ENCODE measurements at places on chromosomes 6 and 20.

- DNase-seq = peak; percentile 16
Observed at GRCh38 chr6:92468066-92468465, 951.3 kb downstream of the EPHA7 start.

DNA sequence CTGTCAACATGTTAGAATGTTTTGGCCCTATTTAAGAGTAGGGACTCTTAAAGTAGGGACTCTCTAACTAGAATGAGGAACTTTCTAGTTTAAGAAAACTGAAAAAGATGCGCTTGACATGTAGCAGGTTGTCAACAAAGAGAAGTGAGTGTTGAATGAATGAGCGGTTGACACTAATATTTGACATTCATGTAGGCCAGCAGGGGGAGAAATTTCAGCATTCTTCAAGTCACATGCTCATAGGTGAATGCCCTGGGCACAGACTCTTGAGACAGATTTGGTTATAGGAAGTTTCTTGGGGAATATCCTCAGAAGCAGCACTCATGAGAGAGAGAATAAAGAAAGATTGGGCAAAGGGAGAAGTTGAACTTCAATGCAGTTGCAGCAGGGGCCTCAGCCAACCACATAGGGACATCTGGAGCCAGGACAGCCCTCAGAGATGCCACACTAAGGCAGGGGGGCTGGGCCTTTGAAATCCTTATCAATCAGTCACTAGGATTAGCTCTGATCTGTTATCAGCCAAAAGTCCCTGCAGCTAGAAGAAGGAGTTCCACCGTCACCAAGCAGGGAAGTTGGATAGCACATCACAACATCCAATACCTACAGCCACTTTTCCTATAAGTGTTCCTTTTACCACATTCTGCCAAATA is 145.1 kb upstream of the FKBP1C start:
- no peak for DNase-seq

GRCh38 chr6:25219216-25219916 is 59.8 kb upstream of the CARMIL1 start:
- no peak for DNase-seq

- no peak for DNase-seq
Observed at GRCh38 chr20:17518339-17519052, 12.7 kb downstream of the BFSP1 start.

GRCh38 chr6:120260636-120261035 is 911.1 kb upstream of the MAN1A1 start:
- no peak for DNase-seq

- no peak for DNase-seq
Observed at GRCh38 chr6:27428966-27429365, 40.4 kb downstream of the ZNF391 start.

DNA sequence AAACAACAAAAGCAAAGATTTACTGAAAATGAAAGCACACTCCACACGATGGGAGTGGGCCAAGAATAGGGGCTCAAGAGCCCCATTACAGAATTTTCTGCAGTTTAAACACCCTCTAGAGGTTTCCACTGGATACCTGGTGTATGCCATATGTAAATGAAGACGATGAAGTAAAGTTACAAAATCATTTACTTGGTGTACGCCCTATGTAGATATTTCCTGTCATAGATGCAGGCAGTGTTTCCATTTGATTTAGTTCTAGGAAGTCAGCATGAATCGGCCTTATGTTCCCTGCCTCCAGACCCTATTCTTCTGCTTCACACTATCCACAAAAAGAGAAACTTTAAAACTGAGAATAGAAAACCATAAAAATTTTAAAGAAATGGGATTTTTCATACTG is 404.4 kb upstream of the GJE1 start:
- no peak for DNase-seq

DNA sequence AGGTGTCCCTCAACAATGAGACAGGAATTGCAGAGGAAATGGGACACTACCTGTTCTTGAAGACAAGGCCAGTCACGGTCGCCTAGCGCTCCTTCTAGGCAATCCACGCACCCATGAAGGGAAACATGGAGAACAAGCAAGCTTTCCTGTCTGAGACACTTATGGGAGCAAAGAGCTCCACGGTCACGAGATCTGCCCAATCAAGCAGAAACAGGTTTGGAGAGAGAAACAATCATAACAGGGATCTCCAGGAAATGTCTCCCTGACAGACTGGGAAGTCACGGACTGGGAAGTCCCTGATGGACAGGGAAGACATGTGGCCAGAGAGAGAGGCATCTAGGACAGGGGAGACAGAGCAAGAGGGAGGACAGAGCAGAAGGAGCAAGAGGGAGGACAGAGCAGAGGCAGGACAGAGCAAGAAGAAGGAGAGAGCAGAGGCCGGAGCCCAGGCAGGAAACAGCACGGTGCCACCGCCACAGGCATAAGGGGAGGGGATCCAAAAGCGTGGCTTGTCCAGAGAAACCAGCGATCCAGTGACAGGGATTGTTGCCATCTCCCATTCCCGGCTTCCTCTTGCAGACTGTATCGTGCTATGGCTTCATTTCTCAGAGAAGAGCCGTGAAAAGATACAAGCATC is 167.8 kb upstream of the ZNF337 start:
- DNase-seq = no peak

- DNase-seq = peak; percentile 84
Observed at GRCh38 chr20:50724851-50725723, 6.3 kb upstream of the PARD6B start.

GRCh38 chr6:89134723-89135122 is 11.1 kb upstream of the PM20D2 start:
- no peak for DNase-seq

DNA sequence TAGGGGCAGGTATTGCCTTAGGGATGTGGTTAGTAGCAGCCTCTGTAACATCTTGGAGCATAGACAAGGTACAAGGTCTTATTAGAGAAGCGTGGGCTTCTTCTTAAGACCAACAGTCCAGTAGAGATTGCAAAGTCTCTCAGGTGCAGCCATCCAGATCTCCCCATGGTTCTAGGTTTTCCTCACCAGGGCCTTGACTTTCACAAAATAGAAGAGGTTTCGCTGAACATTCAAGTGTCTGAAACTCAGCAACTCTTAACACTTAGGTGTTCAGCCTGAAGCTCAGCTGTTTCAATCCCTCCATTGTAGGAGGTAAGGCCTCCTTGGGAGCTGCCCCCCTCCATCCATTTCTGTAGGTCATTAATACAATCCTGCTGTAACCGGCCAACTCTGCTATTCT is 44.4 kb downstream of the GOPC start:
- DNase-seq = peak; percentile 24

DNA sequence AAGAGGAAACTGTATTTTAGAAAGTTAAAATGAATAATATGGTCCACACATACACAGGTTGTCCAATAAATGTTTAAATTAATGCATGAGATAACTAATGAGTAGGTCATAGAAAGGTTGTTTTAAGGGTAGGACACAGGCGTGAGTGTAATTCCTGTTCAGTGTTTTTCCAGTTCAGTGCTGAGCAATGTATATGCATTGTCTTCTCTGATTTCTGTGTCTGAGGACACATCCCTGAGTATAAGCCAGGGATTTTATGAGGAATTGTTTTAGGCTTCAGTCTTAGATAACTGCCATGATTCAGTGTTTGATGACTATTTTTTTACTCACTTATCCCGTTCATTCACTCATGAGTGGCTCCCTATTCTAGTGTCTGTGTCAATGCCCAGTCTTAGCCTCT is 298.5 kb upstream of the TBX18 start:
- no peak for DNase-seq

DNA sequence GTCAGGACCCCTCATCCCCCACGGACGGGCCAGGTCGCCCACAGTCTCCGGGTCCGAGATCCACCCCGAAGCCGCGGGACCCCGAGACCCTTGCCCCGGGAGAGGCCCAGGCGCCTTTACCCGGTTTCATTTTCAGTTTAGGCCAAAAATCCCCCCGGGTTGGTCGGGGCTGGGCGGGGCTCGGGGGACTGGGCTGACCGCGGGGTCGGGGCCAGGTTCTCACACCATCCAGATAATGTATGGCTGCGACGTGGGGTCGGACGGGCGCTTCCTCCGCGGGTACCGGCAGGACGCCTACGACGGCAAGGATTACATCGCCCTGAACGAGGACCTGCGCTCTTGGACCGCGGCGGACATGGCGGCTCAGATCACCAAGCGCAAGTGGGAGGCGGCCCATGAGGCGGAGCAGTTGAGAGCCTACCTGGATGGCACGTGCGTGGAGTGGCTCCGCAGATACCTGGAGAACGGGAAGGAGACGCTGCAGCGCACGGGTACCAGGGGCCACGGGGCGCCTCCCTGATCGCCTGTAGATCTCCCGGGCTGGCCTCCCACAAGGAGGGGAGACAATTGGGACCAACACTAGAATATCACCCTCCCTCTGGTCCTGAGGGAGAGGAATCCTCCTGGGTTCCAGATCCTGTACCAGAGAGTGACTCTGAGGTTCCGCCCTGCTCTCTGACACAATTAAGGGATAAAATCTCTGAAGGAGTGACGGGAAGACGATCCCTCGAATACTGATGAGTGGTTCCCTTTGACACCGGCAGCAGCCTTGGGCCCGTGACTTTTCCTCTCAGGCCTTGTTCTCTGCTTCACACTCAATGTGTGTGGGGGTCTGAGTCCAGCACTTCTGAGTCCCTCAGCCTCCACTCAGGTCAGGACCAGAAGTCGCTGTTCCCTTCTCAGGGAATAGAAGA is 978 bp downstream of the HLA-A start:
- DNase-seq = no peak

GRCh38 chr6:16251706-16252105 is 13.3 kb downstream of the GMPR start:
- no peak for DNase-seq

DNA sequence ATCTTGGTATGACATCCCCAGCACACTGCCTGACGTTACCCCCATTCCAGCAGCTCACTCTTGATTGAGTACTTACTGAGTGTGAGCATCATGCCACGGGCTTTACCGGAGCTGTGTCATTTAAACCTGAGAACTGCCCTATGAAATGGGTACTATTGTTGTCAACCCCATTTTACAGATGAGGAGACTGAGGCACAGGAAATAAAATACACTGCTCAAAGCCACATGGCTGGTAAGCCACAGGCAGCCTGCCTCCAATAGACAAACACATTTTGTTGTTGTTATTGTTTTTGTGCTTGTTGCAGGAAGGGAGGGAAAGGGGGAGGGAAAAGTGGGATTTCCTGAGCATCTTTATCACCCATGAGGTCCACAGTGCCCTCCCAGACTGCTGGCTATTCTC is 53.5 kb upstream of the SLC32A1 start:
- no peak for DNase-seq

Measured in fibroblast of lung (primary cell).